ENCODE measurements at places on chromosomes 7 and 10. TPM values are rescaled to one million over a fixed set of nuclear protein-coding genes. Genes with fewer than 3 reads are reported as not detected.

- DNase-seq, result no peak
These were observed 296.9 kb upstream of the DGKB start for GRCh38 chr7:15199482-15199881.

GRCh38 chr7:158525648-158526484, 61.8 kb downstream of the PTPRN2 start:
- DNase-seq, result peak; percentile 82

- DNase-seq, result no peak
These were observed 44.9 kb downstream of the FAS start for GRCh38 chr10:89035461-89035860.

DNA sequence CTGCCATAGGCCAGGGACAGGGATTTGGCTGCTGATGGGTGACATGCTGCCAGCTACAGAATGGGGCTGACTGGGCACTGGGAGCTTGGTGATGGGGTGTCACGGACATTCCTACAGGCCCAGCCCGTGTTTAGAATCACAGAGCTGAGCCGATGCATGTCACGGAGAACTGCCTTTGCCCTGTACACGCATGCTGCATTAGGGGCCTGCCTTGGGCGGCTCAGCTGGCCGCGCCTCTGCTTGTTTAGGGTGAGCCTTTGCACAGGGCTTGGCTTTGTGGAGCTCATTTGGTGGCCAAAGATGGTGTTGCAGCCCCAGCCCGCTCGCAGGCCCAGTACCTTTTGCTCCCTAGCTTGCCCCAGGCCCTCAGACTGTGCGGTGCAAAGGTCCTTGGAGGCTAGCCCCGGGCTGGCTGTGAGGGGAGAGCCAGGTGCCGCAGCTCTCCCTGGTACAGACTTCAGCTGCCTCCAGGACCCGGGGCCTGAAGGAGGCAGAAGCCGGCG, 108.4 kb upstream of the BTBD16 start:
- no peak for DNase-seq

DNA sequence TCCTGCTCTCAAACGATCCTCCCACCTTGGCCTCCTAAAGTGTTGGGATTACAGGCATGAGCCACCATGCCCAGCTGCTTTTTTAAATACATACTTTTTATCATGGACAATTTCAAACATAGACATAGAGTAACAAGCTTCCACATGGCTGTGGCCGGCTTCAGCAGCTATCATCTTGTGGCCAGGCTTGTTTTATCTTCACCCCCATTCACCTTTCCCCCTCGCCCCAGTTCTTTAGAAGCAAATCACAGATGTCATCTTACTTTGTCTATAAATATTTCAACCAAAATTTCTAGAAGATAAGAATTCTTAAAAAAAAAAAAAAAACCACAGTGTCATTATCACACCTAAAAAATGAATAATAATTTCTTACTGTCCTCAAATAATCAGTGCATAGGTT, 5.9 kb downstream of the FOXK1 start:
- DNase-seq, result no peak

DNA sequence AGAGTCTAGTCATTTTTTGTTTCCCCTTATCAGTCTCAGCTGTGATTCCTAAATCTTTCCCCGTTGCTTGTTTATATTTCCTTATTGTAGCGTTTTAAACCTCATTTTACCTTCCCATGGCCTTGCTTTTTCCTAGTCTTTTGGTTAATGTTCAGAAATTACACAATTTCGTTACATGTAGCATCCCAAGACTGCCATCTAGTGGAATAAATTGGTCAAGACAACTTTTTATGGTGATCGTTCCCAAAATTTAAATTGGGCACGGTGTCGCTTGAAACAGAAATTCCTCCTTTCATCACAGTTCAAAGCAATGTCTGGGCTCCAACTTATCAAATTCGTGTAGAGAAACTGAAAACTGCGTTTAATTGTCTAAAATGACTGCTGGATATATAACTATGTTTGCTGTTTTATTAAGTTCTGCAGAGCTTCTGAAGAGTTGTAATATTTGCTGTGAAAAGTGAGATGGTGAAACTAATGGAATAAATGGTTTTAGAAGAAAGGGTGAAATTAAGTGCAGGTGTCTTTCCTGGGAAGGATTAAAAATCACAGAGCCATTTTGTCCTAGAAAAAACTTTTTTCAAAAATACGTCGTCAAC, 370.2 kb downstream of the PHF14 start:
- DNase-seq, result peak; percentile 8

- no peak for DNase-seq
These were observed 55.8 kb upstream of the LANCL2 start for GRCh38 chr7:55309040-55309991.

GRCh38 chr10:112842832-112843360, 107.2 kb upstream of the TCF7L2 start:
- DNase-seq, result no peak

- DNase-seq, result no peak
These were observed 274.0 kb downstream of the ELFN1 start for GRCh38 chr7:1943933-1944618.

TEX36 gene
- total RNA-seq, result not detected

ZFAND2A gene
- total RNA-seq, result 9.2 TPM

DNA sequence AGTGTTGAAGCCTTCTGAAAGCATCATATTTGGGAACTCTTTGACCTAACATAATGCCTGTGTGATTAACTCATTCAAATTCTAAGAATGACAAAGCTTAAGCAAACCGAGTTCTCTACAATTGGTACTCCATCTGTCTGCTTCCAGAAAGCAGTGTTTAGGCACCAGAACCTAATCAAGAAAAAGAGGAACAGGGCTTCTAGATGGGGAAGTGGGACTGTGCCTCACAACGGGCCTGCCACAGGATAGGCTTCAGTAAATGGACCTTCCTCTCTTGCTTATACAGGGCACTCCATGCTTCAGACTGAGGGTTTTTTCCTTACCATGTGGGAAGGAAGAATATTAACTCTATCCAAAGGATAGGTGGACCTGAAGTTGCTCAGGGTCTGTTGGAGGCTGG, 808.1 kb downstream of the XPNPEP1 start:
- no peak for DNase-seq

- DNase-seq, result no peak
These were observed 154.9 kb downstream of the ZMYND11 start for GRCh38 chr10:290026-290725.

DNA sequence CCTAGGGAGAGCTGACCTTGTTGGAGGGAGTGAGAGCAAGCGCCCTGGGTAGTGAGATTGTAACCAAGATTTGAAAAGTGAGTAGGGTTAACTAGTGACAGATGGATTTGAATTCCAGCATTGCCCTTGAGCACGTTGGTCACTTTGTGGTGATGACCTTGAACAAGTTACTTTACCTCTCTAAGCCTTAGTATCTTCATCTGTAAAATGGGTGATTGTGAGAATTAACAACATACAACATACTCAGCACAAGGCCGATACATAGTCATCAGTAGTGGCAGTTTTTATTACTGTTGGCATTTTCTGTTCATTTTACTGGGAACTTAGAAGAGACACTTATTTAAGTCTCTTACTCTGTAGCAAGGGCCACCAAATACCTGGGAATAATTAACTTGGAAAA, 25.5 kb downstream of the SNX10 start:
- DNase-seq, result no peak

- no peak for DNase-seq
These were observed 6.1 kb downstream of the STK32C start for GRCh38 chr10:132301371-132302330.

SLC35B4 gene
- 18.5 TPM for total RNA-seq

DNA sequence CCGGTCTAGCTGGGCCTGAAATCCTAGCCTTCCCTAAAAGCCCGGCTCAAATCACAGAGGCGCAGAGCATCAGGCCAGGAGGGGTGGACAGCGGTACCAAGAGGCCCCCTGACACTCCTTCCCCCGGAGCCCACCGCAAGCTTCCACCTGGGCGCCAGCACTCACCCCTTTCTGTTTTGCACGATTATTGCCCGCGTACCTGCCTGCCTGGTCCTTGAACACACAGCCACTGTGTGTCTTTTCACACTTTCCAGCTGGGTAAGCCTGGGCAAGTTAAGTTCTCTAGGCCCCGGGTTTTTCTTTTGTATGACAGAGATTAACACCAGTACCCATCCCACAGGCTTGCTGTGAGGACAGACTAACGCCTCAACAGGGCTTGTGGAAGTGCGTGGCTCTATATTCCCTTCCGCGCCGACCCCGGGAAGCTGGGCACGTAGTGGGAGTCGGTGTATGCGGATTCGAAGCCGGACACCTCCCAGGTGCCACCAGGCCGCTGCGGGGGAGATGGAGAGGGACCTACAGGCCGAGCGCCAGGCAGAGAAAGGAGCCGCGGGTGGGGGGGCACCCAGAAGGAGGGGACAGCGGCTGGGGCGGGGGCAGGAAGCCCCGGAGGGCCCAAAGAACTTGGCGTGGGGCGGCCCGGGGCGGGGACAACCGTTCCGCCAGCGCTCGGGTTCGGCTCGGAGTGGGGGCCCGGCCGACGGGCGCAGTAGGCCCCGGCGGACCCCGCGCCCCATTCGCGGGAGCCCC, 792 bp downstream of the ZNF746 start:
- DNase-seq, result peak; percentile 73

GRCh38 chr7:6447581-6448199, at the start of gene DAGLB:
TSS of gene DAGLB (minus strand) at chr7:6447954. CDS start at chr7:6447842, 112 bp downstream.
- DNase-seq, result peak; percentile 99

GRCh38 chr7:158362001-158362400, 225.6 kb downstream of the PTPRN2 start:
- DNase-seq, result no peak

GRCh38 chr10:69382382-69383117, 34.2 kb downstream of the TACR2 start:
- no peak for DNase-seq

- DNase-seq, result no peak
These were observed 141.8 kb upstream of the FGFR2 start for GRCh38 chr10:121740069-121740468.

DNA sequence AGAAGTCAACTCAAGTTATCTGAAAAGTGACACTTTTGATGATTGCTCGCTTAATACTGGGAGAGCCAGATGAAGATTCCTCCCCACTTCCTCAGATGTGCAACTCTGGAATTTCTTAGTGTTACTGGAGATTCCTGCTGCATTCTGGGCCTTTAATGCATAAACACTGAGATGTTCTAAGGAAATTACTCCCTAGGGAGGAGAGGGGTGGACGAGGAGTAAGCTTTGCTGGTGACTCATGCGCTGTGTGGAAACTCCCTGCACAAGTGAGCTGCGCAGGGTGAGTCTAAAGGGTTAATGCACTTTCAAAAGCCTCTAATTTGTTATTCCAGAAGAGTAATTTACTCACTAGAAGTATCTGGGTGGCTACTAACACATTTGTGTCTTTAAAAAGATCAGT, 46.3 kb downstream of the EGFR start:
- DNase-seq, result no peak

- no peak for DNase-seq
These were observed 195.6 kb upstream of the AUTS2 start for GRCh38 chr7:69402696-69403095.

DNA sequence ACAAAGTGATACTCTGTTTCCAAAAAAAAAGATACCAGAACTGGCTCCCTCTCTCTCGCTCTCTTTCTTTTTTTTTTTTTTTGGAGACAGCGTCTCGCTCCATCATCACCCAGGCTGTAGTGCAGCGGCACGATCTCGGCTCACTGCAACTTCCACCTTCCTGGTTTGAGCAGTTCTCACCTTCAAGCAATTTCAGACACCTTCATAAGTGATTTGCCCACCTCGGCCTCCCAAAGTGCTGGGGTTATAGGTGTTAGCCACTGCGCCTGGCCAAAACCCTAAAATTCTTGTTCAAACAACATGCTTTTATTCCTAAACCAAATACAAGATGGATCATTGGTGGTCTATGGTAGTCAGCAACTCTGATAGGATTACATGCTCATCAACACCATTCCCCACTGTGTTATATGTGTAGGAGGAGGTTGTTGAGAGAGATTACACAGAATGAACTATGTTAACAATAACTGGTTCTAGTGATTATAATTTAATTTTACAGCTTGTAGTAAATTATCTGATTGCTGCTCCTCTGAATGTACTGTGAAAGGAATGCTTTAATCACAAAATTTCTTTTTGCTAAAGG, 15.5 kb downstream of the ACBD5 start:
- no peak for DNase-seq

GRCh38 chr7:29557954-29558353, 5.7 kb upstream of the PRR15 start:
- peak; percentile 59 for DNase-seq

DNA sequence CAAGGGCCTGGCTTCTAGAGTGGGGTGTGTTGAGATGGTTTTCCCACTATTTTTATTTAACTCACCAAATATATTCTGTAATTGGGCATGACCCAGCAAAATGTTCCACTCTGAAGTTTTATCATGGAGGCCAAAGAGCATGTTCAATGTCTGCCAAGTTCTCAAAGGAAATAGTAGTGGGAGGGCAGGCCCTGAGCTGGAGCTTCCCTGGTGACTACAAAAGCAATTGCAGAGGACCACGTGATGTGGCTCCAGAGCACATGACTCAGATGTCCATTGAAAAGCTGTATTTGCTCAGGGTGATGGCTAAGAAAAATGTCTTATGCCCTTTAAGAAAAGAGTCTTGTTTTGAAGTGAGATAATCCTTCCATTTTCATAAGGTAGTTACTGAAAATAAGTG, 1024.8 kb downstream of the LRMDA start:
- DNase-seq, result no peak

KLF14 gene
- not detected for total RNA-seq

DNA sequence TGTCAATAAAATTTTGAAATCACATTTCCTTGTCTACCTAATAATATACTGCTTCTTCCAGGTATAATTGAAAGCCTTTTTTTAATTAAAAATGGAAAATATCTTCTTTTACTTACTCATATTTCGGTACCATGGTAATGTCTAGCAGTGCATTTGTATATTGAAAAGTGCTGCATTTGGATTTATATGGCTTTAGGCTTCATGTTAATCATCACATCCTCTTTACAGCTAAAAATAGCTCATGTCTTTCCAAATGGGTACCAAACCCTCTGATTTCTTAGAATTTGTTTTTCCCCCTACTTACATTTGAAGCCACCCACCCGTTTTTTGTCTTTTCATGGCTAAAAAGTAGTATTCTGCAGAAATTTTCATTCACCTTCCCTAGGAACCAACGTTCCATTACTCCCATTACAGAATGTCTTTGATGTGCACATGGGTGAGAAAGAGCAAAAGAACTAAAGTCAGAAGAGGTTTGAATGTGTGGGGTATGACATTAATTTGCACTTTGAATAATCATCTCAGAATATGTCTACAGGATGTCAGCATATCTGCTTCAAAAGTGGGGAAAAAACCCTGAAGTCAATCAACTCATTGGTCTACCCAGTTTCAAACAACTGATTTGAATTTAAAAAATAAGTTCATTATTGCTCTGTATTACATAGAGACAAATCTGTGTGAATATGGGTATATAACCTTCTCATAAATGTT, 935.9 kb downstream of the GATA3 start:
- DNase-seq, result no peak

DNA sequence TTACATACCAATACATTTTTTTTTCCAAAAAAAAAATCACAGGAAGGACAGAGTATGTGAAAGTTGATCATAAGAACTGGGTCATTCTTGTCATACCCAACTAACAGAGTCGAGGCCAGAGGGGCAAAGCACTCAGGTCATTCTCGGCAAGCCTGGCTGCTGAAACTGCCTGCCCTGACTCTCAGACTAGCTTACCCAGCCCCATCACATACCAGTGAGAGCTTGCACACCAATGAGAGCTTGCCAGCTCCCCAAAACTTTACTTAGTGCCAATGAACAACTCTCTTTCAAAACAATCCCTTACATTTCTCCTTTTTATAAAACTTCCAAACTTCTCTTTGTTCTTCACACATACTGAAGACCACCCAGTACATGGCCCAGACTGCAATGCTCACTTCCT, 48.9 kb downstream of the VOPP1 start:
- DNase-seq, result no peak

CLRN3 gene
- total RNA-seq, result not detected

Data from H7 (cell line).